ENCODE measurements at places on chromosomes 5 and 9. TPM values are rescaled to one million over a fixed set of nuclear protein-coding genes. Genes with fewer than 3 reads are reported as not detected.

DNA sequence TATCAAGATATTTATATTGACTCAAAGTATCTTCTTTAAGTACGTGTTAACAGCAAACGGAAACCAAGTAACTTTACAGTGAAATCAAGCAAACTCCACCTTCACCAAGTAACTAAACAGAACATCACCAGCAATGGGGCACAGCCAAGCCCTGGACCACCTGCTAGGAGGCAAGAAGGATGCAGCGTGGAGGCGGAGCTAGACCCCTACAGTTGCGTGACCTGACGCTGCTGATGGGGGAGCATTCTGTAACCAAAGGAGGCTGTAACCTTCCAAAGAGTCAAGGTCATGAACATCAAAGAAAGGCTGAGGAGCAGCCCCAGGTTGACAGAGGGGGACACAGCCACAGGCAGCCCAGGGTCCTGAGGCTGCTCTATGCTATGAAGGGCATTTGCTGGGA, 6.1 kb downstream of the VAV2 start:
- no peak for DNase-seq

- DNase-seq, result no peak
These were observed 26.8 kb upstream of the GARNL3 start for GRCh38 chr9:127237801-127238200.

DNA sequence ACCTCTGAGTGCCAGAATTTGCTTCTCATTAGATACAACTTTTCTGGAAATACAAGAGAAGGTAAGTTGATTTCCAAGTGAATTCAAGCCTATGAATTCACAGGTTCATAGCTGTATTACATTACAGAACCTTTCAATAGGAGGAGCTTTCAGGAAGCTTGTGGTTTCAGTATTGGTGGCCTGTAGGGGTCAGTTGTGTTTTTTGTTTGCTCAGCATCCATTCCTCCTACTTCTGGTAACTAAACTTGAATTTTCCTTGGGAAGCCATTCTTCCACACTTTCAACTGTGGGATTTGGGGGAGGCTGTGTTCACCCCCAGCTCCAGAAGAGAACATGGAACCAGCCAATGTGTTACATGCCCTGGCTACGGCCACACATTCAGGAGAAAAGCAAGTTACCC, 5.6 kb upstream of the CYSTM1 start:
- DNase-seq, result no peak

GRCh38 chr9:76426807-76427419, 32.1 kb upstream of the GCNT1 start:
- no peak for DNase-seq

Gene CTXN3
- not detected for total RNA-seq

Data from activated CD4-positive, alpha-beta memory T cell treated with anti-CD3 and anti-CD28 coated beads for 36 hours (primary cell).